Activated T-cell treated with anti-CD3 and anti-CD28 coated beads, Interleukin-2, amount 50 U/mL, for 48 hours (primary cell): ENCODE measurements at places on chromosomes 5 and 9.

DNA sequence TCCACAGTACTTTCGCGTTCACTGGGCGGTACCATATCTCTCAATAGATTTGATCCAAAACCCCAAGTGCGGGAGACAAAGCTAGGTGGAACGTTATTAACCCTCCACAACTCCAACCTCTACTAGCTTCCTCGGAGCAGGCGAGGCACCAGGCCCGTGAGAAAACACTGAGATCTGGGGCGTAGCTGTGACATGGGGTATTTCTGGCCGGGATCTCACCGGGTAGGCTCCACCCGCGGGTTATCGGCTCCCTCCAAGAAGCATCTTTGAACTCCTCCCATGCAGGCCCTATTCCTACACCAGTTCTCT, 350 bp upstream of the SLC25A46 start:
- no peak for DNase-seq

- no peak for DNase-seq
Measured at GRCh38 chr5:122408592-122409224, 96.7 kb downstream of the SNCAIP start.

DNA sequence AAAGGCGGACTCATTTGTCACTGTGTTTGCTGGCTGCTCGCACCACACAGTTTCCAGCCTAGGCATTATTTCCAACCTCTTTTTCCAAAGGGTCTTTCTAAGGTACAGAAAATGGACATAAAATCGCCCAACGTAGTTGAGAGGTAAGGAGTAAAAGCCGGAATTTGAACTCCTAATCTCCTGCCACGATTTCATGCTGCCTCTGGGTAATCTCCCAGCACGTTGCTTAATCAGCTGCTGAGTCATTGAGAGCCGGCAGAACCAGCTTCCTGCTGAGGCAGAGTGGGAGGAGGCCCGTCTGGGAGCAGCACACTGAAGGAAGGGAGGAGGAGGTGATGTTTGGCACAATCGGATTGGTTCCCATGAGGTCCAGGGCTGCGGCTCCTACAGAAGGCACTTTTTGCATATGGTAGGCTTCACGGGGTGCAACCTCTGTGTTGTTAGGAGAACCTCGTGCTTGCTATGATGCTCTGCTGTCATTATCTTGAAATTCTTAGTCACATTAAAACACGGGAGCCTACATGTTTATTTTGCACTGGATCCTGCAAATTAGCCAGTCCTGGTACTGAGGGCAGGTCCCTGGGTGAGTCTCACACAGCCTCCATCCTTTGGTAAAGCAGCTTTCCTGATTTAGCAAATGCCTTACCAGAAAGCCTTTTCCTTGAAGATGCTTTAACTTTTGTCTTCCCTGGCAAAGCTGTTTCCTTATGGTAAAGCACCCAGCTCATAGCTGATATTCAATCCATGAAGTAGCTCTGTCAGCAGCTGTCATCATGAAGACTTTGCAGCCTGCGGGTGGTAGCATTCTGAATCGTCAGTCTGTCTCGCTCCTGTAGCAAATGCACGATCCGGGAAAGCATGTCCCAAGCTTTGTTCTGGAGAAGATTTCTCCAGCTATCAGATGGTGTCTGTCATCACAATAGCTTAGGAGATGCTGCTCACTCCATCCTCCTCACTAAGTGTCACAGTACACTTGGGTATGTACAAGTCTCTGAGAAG, 191.6 kb upstream of the MSX2 start:
- DNase-seq = peak; percentile 20

GRCh38 chr5:166401391-166401790, 1890.1 kb upstream of the WWC1 start:
- no peak for DNase-seq

DNA sequence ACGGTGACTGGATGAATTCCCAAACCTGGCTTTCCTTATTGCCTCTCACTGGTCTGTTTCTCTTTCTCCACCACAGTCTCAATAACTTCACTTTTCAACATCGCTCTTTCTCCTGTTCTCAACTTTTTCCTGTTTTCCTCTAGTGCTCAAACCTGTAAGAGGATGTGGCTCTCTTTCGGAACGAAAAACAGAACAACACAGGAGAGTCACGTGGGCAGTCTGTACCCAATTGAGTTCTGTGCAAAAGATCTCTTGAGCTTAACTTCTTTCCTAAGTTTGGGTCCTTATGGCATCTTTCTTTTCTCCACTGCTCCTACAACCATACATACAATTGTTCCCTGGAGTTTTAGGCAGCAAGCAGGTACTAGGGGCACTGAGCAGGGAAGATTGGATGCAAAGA, 8.9 kb downstream of the HAVCR1 start:
- no peak for DNase-seq

GRCh38 chr9:18056993-18057369, 417.0 kb upstream of the ADAMTSL1 start:
- no peak for DNase-seq

DNA sequence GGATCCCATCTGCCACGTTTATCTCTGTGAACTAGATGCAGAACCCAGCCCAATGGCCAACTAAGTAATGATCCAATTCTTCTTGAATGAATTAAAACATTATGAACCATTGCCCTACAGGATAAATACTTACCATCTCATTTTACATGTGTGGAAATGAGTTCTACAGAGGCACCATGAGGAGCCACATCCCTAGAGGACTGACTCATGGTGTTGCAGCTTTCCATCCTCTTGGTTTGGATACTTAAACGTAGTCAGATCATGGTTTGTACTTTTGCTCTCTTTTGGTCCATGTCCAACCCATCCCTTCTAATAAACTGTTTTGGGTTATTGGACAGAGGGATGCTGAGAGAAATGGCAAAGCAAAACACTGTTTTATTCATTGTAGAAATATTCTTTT, 484.8 kb downstream of the EBF1 start:
- no peak for DNase-seq

DNA sequence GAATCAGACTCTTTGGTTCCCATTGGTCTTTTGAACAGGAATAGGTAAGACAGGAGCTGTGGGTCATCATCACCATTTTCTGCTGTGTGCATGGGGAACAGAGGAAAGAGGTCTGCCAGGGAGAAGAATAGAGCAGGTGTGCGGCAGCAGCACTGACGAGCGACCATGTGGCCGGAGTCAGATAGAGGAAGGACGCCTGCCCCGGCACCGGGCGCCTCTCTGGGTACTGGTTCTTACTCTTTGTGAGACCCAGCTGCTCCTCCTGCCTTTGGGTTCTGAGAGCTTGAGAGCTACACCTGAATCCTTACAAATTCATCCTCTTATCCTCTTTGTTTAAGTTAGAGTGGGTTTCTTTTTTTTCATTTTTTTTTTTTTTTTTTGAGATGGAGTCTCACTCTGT, 90.8 kb downstream of the NDFIP1 start:
- no peak for DNase-seq

DNA sequence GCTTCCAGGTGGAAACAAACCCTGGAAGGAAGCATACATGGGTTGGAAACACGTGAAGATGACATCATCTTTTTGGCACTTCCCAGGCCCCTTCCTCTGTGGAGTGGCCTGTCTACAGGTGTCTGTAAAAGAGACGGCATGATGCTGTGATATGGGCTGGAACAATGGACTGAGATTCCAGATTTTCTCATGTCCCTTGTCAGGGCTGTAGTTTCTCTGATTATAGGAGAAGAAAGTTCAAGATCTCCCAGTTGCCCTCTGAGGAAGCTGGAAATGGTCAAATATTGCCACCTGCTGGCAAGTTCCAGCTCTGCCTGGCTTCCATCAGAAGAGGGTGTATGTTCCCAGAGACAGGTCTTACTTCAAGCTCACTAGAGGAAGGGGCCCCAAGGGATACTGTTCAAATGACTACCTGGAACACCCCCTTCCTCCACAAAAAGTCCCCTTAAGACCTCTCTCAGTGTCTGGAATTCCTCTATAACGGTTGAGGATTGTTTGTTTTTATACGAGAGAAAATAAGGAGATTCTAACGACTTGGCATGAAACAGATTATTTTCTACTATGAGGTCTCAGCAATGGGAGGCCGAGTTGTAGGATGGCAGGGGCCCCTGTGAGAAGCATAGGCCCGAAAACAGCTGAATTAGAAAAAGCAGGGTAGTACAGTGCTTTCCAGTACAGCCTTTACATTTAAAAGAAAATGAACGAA, 7.3 kb upstream of the ANXA6 start:
- peak; percentile 89 for DNase-seq

DNA sequence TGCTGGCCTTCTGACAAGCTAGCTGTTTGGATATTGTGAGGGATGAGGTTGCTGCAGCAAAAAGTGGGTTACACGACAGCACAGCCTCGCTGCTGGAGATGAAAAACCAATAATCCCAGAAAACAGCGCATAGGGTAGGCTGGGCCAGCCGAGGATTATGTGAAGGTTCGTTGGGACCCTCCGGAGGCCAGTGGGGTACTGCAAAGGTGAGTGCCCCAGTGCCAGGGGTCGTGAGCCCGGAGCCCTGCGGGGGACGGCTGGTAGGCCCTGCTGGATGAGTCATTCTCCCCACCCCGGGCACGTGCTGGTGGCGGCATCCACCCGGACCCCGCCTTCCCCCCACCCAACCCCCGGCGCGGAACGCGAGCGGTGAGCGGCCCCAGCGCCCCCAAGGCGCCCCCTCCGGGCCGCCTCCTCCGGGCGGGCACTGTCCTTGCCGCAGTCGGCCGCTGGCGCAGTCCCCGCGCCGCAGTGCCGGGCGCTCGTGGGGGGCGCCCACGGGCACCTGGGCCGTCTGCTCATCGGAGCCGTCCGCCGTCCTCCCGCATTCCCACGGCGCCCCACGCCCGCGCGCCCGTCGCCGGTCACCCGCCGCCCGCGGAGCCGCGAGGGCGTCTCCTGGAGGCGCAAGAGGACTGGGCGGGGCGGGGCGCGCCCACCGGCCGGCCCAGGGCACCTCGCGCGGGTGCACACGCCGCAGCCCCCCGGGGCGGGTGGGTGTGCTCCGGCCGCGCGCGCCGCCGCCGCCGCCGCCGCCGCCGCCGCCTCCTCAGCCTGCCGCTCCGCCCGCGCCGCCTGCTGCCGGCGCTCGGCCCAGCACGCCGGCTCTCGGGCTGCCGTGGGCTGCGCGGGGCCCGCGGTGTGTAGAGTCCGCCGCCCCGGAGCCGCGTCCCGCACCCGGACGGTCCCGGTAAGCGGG, at the start of gene PHF24:
Gene PHF24 (plus strand): TSS at position 794 of the 919 bp plus-strand sequence. CDS start 13,014 bp downstream, outside the sequence.
- DNase-seq = no peak

GRCh38 chr9:29311221-29311620, 1737.9 kb upstream of the C9orf72 start:
- DNase-seq = no peak

- DNase-seq = no peak
Measured at GRCh38 chr5:137234973-137235943, 263.9 kb downstream of the SPOCK1 start.

GRCh38 chr9:96304230-96304629, 2.3 kb upstream of the HSD17B3 start:
- no peak for DNase-seq

DNA sequence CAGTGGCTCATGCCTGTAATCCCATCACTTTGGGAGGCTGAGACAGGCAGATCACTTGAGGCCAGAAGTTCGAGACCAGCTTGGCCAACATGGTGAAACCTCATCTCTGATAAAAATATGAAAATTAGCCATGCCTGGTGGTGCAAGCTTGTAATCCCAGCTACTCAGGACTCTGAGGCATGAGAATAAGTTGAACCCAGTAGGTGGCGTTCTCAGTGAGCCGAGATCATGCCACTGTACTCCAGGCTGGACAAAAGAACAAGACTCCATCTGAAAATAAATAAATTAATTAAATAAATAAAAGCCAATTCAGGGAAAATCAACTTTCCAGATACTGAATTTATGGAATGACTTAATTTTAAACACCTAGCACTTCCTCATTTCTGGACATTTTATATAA, 1722.1 kb downstream of the MAT2B start:
- DNase-seq = no peak

DNA sequence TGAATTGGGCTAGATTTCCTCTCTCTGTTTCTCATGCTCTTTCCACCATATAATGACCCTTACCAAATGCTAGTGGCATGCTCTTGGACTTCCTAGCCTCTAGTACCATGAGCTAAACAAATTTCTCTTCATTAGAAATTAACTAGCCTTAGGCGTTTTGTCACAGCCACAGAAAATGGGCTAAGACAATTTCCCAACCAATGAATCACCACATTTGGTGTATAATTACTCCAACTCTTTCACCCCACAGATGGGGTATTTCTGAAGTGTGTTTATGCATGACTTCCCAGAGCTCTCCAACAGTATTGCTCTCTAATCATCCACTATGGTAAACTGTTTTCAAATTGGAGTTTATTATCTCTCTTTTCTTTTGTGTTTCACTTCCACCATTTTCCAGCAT, 1041.1 kb upstream of the COX7C start:
- no peak for DNase-seq

- no peak for DNase-seq
Measured at GRCh38 chr5:125583321-125584139, 837.1 kb upstream of the ZNF608 start.

- no peak for DNase-seq
Measured at GRCh38 chr5:39411061-39411460, 13.7 kb downstream of the DAB2 start.

GRCh38 chr5:98064118-98064685, 709.3 kb upstream of the RGMB start:
- DNase-seq = no peak

- DNase-seq = no peak
Measured at GRCh38 chr9:27157736-27158135, 48.7 kb downstream of the TEK start.

DNA sequence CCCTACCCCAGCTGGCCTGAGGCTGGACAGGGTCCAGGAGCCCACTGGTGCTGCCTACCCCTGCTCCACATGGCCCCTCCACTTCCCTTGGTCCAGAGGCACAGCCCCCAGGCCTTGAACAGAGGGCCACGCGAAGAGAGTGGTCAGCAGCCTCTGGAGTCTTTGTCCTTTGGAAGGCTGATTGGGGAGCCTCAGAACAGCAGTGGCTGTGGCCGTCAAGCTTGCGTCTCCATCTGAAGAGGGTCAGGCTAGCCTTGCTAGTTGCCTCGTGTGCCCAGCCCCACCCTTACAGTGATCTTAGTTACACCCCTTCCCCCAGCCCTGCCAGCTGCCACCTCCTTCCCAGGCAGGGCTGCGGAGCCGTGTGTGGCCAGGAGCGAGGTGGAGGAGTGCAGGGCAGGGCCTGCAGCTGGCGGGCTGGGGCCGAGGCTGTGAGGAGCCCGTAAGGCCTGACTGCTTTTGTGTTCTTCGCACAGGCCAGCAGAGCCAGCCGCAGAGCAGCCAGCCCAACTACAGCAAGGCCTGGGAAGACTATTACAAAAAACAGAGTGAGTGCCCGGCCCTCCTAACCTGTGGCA, 30.1 kb upstream of the PRDM12 start:
- DNase-seq = no peak

DNA sequence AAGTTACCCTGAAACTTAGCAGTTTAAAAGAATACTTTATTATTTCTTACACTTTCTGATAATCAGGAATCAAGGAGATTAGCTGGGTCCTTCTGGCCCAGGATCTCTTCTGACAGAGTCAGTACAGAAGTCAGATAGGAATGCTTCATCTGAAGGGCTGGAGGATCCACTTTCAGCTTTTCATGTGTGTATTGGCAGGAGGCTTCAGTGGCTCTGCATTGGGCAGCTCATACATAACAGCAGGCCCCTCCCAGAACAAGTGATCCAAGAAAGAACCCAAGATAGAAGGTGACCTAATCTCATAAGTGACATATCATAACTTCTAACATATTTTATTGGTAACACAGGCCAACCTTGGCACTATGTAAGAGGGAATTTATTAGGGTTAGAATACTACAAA, 258.4 kb downstream of the HCN1 start:
- no peak for DNase-seq
